ENCODE measurements at places on chromosomes 16 and 17.
A peak's percentile ranks its signal among the peaks of the same experiment; 100 is the strongest.

- no peak for DNase-seq
Measured at GRCh38 chr17:47318197-47318918, 5.4 kb upstream of the EFCAB13 start.

DNA sequence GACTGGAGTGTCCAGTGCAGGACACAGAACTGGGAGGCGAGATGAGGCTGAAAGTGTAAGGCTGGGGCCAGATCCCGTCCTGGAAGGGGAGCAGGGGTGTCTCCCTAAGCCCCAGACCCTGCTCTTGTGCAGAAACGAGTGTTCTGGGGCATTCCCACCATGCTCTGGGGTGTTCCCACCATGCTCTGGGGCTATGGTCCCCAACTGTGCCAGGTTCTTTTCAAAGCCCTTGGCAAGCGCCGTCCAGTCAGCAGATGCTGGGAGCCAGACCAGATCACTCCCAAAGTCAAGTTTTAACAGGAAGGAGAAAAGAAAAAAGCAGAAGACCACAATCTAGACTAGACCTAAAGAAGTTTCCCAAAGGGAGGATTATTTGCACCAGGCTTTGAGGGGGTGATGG is 2.5 kb downstream of the TAX1BP3 start:
- DNase-seq = no peak

DNA sequence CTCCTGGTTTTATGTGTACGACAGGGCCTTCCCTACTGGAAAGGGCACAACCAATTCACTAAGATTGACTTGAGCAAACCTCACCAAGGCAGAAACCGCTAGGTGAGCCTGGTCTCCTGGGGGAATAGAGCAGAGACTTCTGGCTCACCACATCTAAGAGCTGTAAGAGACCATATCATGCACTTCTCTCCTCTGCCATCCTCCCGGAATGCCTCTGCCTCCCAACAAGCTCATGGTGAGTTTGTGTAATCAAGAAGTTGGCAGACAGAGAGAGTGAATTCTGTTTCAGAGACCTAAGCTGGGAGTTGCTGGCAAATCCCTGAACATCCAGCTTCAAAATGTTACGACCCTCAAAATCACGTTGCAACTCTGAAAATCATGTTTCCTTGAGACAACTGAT is 154.8 kb downstream of the SLC39A11 start:
- no peak for DNase-seq

DNA sequence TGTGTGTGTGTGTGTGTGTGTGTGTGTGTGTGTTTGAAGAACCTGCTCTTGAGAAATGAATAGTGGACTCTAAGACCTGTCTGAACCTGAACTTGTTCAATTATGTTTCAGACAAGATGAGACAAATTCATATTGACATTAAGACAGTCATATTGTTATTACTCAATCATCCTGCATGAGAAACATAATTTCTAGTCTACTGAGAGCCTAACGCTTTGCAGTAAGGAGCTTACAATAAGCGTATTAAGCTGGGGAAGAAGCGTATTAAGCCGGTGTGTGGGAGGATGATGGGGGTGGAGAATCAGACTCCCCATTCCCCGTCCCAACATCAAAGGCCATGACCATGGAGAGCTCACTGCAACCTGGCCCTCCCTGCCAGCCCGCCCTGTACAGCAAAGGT is 22.4 kb upstream of the MNT start:
- DNase-seq = peak; percentile 83

DNA sequence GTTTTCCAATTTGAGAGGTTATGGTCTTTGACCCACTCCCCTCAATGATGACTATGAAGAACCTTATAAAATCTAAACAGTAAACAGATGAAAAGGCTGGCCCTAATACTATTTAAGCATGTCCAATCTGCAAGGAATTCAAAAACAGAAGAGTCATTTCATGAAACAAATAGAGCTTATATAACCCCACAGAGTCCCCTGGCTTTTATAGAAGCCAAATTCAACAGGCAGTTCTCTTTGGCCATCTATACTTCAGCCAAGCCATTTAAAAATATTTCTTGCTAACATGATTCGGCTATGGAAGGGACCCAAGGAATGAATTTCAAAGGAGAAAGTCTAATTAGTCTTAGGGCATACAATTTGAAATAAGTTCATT is 43.4 kb downstream of the SPOP start:
- DNase-seq = no peak

DNA sequence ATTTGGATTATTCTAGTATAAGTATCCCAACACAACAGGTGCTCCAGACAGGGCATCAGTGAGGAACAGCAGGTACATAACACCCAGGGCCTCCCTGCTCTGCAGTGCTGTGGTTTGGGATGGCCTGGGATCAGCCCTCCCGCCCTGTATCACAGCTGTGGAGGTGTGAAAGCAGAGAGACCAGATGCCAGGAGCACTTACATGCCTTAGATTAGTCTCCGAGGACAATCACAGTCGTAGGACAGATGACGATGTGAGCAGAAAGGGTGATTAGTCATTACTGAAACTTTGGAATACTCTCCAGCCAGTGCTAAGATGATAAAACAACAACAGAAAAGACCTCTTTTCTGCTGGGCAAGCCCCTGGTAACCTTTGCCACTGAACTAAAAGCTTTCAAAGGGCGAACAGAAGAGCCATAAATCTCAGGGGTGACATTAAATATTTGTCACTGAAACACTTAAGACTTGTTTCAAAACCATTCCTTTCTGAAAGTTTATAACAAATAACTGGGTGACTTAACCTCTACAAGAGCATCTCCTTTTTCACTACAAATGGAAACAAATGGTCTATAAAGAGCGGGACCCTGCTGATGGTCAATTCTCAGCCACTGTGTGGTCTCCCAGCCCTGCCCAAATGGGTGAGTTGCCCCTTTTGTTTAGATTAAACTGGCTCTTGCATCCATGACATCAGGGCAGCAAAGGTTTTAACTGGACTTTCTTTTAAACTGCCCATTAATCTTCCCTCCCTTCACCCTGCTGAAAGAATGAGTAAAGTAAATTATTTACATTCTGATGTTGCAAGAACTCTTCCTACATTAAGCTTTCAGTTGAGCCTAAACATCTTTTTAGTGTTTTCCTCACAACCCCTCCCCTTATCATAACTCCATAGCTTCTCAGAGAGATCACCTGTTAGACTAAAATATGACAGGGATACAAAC is 183.1 kb upstream of the COX10 start:
- DNase-seq = no peak

- no peak for DNase-seq
Measured at GRCh38 chr16:58499092-58499511, 841 bp upstream of the NDRG4 start.

GRCh38 chr17:55394357-55395021 is 27.1 kb downstream of the MMD start:
- DNase-seq = no peak

DNA sequence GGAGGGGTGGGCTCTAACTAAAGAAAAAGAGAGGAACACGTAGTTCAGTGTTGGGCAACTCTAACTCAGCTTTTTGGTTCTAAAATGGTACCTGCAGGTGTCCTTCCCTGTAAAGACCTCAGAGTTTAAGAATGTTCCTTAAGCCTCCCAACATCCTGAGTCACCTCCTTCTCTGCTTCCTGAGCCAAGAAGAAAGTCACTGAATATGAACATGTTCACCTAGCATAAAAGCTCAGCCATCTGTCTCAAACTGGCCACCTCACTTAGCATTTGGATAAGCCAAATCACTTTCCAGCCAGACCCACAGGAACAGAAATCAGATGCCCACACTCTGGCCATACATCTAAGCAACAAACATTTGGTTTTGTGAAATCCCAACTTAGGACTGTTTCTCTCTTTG is 3.7 kb downstream of the TMEM98 start:
- DNase-seq = peak; percentile 84

GRCh38 chr17:36929851-36930582 is 7.3 kb upstream of the LHX1 start:
- DNase-seq = no peak

DNA sequence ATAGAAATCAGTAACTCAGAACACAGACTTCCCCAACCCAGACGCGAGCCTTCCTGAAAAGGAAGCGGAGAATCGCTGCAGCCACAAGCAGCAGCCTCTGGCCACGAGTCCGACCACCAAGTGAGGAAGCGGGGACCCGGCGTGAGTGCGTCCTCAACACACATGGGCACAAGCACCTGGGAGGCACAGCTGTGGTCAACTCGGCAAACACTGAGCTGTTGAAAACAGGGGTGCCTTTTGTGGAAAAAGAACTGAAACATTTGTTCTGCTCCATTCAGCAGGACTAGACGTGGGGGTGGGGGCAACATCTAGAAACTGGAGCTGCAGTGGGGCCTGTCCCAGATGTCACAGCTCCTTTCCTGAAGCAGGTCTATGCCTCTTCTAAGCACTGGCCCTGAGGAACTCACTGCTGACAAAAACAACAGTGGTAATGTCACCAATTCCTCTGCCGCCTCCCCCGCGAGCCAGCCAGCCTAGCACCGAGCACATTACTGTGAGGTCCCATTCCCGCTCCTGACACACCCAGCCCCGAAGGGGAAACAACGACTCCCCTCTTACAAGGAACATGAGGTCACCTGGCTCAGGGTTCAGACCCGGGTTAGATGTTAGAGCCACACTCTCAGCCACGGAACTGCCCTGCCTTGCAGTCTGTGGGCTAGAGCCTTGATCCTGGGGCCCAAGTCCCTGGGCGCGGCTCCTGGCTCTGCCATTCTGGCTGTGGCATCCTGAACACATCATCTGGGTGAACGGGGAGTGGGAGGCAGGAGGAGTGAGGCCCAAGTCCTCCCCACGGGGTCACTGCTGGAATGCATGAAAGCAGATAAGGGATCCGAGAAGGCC is 29.0 kb downstream of the KDM8 start:
- DNase-seq = no peak

DNA sequence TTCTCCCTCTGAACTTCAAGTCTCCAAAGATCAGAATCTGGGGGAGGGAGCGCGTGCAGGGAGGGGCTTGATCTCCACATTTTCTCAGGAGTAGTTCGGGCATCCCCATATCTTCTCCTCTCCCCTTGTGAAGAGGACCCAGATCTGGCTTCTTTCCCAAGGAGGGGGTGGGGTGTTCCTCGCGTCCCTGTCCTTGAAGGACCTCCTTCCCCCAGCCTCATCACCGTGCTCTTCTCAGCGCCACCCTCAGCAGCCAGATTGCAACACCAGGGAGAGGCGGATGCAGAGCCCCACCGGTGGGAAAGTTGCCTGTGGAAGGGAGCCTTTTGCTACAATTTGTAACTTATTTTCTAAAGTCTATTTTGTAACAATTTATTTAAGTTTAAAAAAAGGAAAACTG is 5.7 kb downstream of the PRSS53 start:
- DNase-seq = no peak

- DNase-seq = no peak
Measured at GRCh38 chr16:88806491-88807111, 3.0 kb downstream of the CDT1 start.

GRCh38 chr16:87995644-87996043 is 44.4 kb downstream of the BANP start:
- DNase-seq = no peak

GRCh38 chr17:74795327-74796020 is 19.3 kb upstream of the NAT9 start:
- DNase-seq = no peak

- no peak for DNase-seq
Measured at GRCh38 chr16:72049110-72049509, 5.2 kb upstream of the HP start.

DNA sequence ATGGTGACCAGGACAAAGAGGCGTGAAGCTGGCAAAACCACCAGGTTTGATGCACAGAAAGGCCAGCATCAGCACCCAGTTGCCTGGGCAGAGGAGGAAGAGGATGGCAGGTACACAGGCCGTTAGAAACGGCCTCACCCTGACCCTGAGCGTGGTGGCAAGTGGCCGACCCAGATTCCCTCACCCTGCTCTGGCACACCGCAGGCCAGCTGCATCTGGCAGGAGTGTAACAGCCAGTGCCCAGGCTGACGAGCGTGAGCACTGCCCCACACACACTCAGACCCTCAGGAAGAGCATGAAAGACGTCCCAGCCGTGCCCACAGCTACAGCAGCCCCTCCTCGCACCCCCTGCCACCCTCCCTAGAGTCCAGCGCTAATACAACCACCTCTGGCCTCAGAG is 82.0 kb downstream of the ANKRD11 start:
- no peak for DNase-seq

DNA sequence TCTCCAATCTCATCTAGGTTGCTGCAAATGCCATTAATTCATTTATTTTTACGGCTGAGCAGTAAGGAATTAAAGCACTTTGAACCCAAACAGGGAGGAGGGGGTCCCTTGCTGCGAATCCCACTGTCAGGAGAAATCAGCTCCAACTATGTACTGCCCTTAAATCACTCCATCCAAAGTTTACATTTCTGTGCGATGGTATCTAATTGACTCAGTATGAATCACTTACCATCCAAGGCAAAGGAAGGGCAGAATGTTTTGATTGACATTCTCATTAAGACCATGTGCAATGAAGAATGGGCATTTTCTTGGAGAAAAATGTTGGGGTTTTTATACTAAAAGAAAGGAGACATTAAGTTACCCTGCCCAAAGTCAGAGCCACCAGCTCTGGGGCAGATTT is 47.7 kb upstream of the XYLT1 start:
- no peak for DNase-seq

DNA sequence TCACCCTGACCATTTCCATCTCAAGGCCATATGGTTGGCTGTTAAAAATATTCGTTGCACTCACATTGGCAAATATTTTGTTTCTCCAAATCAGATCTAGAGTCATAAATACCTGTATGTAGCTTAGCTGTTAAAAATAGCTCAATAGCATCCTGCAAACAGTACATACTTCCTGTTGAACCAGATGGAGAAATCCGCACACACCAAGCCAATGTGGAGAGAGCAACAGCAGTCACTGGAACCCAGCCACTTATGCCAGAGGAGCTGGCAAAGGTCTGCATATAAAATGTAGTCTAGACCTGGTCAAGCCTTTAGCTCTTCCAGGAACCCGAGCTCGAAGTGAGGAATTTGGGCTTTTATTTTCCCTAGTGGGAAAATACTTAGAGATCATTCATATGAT is 146.4 kb upstream of the KCNJ16 start:
- no peak for DNase-seq

GRCh38 chr17:34669511-34669910 is 90.1 kb downstream of the TMEM132E start:
- DNase-seq = no peak

DNA sequence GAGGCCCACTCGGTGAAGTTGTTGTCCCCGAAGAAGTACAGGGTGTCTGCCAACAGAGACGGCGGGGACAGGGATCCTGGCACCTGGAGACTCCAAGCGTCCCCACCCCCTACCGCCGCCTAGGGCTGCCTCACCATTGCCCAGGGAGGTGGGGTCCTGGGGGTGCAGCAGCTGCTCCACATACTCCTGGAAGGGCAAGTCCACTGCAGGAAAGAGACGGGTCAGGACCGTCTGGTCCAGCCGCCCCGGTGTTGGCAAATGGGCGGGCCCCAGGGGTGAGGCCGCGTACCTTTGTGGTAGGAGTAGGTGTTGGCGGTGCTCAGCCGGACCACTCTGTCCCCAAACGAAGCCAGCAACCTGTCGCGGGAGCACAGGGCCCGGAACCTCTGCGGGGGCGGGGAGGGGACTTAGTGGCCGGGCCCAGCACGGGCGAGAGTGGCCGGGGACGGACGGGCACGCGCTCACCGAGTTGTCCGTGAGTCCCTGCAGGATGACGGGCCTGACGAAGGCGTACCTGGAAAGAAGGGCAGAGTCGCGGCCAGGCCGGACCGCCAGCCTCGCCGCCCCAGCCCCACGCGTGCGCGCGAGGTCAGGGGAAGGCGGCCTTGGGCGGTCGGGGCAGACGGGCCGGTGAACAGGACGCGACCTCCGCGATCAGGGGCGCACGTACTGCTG is 601 bp downstream of the JMJD8 start:
- DNase-seq = no peak

- no peak for DNase-seq
Measured at GRCh38 chr17:67546578-67547527, 169.8 kb downstream of the PITPNC1 start.

All from retinal pigment epithelial cell (primary cell).